ENCODE measurements at places on chromosomes 11 and 22. TPM values are rescaled to one million over a fixed set of nuclear protein-coding genes. Genes with fewer than 3 reads are reported as not detected.

NPAS4 gene
- not detected for total RNA-seq

SLCO2B1 gene
- 0.42 TPM for total RNA-seq

NOX4 gene
- total RNA-seq, result not detected

RFPL1 gene
- not detected for total RNA-seq

MACROD1 gene
- total RNA-seq, result 5.5 TPM
